ENCODE measurements at places on chromosomes 13 and 19. TPM values are rescaled to one million over a fixed set of nuclear protein-coding genes. Genes with fewer than 3 reads are reported as not detected.

CD79A gene
- 4.7 TPM for total RNA-seq

PINLYP gene
- total RNA-seq, result 15.1 TPM

CASP14 gene
- total RNA-seq, result not detected

OR7D2 gene
- total RNA-seq, result not detected

ATCAY gene
- not detected for total RNA-seq

TLE2 gene
- total RNA-seq, result 3.1 TPM

ZNF726 gene
- total RNA-seq, result 15.6 TPM

GSX1 gene
- not detected for total RNA-seq

GADD45B gene
- 31.6 TPM for total RNA-seq

SLC6A16 gene
- total RNA-seq, result 0.95 TPM

ACTMAP gene
- 9.2 TPM for total RNA-seq

LILRB2 gene
- not detected for total RNA-seq

TPM4 gene
- 327 TPM for total RNA-seq

OSCAR gene
- total RNA-seq, result 0.29 TPM

PSG3 gene
- total RNA-seq, result not detected

NCLN gene
- total RNA-seq, result 102 TPM

ZNF846 gene
- 4.7 TPM for total RNA-seq

LGALS14 gene
- not detected for total RNA-seq

FUT1 gene
- 0.17 TPM for total RNA-seq

CSNK1A1L gene
- not detected for total RNA-seq

PROZ gene
- not detected for total RNA-seq

LRRC25 gene
- not detected for total RNA-seq

KRTDAP gene
- total RNA-seq, result not detected

C1QTNF9B gene
- not detected for total RNA-seq

NOTCH3 gene
- not detected for total RNA-seq

KLF12 gene
- total RNA-seq, result 21.2 TPM

MBD3L2 gene
- total RNA-seq, result not detected

NLRP5 gene
- total RNA-seq, result not detected

VASP gene
- total RNA-seq, result 193 TPM

KIR2DL3 gene
- total RNA-seq, result 0.57 TPM

CLEC17A gene
- total RNA-seq, result 1.3 TPM

DCT gene
- 0.11 TPM for total RNA-seq

CGB2 gene
- not detected for total RNA-seq

FAM32A gene
- 62.8 TPM for total RNA-seq

PSG6 gene
- total RNA-seq, result not detected

CEACAM4 gene
- total RNA-seq, result not detected

ZNF578 gene
- 0.48 TPM for total RNA-seq

IRGC gene
- not detected for total RNA-seq

NKPD1 gene
- 0.06 TPM for total RNA-seq

CCDC169 gene
- 0.10 TPM for total RNA-seq
